ENCODE measurements at places on chromosomes 11 and 22.

DNA sequence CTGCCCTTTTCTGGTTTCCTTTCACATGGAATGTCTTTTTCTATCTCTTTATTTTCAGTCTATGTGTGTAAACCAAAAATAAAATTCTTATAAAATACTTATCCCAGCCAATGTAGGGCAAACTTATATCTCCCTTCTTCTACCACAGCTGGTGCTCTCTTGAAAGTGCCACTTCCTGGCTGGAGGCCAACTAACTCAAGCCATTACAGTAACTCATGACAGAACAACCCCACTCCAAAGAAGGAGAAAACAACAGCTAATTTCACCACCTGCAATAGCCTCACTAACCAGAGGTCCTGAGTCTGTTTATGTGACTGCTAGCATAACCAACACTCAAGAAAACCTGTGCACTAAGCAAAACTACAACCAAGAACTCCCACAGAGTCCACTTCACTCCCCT is 74.9 kb upstream of the DBX1 start:
- DNase-seq: no peak

- no peak for DNase-seq
Observed at GRCh38 chr11:130560000-130560780, 111.7 kb downstream of the ADAMTS15 start.

DNA sequence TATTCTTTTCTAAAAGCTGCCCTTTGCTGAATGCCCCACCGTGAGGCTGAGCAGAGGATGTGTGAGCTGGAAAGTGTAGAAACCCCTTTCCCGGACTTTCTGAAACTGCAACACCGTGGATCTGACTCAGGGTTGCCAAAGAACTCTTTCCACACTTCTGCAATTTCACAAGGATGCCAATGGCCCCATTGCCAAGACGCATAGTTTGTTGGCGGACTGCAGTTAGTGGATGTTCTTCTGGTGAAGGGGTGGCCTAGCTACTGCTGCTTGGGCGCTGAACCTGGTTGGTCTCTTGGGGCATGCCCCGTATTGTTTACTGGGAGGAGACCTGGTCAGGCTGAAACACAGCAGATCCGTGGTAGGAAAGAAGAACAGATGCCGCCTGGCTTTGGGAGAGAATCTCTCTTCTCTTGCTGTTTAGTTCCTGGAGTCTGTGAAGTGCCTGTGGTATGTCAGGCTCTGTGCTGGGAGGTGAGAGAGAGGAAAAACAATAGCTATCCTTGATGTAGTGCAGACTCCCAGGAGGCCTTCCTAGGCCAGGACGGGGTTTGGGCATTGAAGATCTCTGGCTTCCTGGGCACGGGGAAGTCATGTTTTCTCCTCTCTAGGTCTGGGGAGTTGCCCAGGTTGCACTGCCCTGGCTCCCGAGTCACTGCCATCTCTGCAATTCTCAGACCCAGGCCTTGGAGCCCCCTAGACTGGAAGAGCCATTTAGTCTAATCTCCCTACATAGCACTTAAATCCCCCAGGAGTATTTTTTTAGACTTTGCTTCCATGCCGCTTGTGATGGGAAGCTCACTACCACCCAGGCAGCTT is 26.9 kb downstream of the CD82 start:
- no peak for DNase-seq

DNA sequence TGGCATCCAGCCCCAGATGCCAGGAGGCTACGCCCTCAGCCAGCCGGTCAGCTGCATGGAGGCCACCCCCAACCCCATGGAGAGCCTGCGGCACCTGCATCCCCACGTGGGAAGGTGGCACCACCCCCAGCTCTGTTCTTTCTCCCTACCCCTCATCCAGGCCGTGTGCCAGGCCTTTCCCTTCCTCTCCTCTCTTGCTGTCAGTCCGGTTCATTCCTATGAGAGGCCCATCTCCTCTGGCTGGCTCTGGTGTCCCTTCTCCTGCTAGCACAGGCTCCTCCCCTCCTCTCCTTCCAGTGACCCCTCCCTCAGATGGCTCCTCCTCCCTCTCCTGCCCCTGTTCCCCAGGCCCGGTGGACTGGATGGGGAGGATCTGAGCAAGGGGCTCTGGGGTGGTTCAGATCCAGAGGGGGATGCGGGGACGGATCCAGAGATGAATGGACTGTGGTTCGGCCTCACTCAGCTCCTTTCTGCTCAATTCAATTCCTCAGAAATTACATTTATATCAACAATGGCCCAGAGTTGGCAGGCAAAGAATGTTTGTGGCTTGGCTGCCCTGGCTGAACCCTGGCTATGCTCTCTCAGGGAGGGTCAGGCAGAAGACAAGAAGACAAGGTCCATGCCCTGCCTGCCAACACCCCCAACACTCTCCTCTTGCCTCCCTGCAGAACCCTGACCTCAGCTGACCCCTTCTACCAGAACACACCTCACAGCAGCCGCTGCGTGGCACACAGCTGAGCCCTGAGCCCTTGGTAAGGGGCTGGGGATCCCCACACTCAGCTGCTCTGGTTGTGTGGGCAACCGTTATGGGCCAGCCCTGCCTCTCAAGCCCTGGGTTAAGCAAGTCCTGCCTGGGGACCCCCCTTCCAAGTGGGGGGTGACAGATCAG is 18.5 kb upstream of the LRRC10B start:
- DNase-seq: no peak

GRCh38 chr11:72746821-72747220 is 5.4 kb downstream of the ARAP1 start:
- no peak for DNase-seq

- peak; percentile 75 for DNase-seq
Observed at GRCh38 chr11:129840236-129840635, 24.6 kb downstream of the TMEM45B start.

DNA sequence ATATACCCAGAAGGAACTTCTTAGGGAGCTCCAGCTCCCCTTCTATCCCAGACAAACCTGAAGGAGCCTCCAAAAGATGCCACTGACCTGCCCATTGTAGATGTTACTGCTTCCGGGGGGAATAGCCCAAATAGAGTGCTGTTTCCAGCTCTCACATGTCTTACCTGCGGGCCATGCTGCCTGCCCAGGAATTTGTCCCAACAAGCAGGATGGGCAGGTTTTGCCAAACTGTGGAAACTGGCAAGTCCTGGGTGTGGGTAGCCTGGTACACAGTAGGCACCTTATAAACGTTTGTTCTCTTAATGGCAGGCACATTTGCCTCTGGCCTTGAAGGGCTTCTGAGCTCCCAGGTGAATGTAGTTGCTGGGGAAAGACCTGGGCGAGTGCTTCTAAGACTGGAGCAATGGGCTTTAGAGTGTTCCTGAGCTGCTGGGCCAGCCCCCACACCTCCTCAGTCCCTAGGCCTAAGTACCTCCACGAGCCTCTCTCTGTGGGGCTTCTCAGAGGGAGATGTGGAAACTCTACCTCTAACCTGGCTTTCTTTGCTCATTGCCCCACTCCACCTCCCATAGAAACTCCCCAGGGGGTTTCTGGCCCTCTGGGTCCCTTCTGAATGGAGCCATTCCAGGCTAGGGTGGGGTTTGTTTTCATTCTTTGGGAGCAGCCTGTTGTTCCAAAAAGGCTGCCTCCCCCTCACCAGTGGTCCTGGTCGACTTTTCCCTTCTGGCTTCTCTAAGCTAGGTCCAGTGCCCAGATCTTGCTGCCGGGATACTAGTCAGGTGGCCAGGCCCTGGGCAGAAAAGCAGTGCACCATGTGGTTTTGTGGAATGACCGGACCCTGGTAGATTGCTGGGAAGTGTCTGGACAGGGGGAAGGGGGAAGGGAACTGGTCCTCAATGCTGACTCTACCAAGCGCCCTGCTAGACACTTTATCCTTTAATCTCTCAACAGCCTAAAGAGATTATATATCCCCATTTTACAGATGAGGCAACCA is 37.2 kb downstream of the LIMK2 start:
- no peak for DNase-seq
